ENCODE measurements at places on chromosomes 16 and 17. TPM values are rescaled to one million over a fixed set of nuclear protein-coding genes. Genes with fewer than 3 reads are reported as not detected.

- DNase-seq, result no peak
Measured at GRCh38 chr16:1089439-1089821, 6.6 kb downstream of the C1QTNF8 start.

Gene TMEM11
- 24.9 TPM for polyA plus RNA-seq

GRCh38 chr17:76009969-76010661, 9.5 kb downstream of the CDK3 start:
- no peak for DNase-seq

DNA sequence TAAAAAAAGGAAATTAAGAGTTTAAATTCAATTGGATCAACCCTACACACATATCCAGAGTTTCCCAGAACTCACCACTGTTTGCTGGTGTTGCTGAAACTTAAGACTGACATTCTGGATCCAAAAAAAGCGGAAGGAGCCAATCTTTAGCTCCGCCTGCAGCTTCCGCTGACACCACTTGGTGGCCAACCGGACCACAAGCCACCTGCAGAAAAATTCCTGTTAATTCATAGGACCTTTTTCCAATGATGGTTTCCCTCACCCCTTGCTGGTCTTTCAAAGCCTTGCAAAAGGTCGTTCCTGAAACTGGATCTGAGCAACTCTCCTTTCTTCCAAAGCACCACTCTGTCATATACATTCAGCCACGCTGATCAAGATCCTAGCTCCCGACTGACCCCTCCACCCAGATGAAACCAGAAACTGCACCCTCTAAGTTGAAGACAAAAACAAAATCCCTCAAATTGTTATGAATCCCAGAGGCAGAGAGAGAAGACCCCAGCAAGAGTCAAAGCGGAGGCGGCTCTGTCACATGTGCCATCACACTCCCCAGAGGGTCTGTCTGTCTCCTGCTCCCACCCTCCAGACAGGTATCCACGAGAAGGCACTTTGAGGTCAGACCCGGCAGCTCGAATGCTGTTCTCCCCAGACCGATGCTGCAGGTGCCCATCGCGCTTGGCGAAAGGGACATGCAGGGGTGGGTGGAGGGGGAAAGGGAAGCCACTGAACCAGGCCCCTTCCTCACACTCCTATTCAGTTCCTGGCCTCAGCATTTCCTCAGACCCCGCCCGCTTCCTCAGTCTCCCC, 773 bp downstream of the BLTP2 start:
- no peak for DNase-seq

Gene EME1
- 7.3 TPM for polyA plus RNA-seq

Gene VAT1L
- polyA plus RNA-seq, result 4.5 TPM

Gene TBC1D3G
- not detected for polyA plus RNA-seq

DNA sequence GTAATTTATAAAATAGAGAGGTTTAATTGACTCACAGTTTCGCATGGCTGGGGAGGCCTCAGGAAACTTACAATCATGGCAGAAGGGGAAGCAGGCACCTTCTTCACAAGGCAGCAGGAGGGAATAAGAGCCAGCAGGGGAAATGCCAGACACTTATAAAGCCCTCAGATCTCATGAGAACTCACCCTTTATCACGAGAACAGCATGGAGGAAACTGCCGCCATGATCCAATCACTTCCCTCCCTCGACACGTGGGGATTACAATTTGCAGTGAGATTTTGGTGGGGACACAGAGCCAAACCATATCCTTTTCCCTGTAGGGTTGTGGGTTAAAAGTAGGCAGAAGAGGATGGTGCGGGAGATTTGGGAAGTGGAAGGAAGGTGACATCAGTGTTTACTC, 101.4 kb downstream of the BMERB1 start:
- DNase-seq, result no peak

- no peak for DNase-seq
Measured at GRCh38 chr17:7095625-7096024, 15.6 kb upstream of the CLEC10A start.

- DNase-seq, result no peak
Measured at GRCh38 chr17:62963296-62963695, 2.7 kb upstream of the TANC2 start.

GRCh38 chr17:68257934-68258333, 10.1 kb downstream of the AMZ2 start:
- DNase-seq, result no peak

Gene OR1A1
- not detected for polyA plus RNA-seq

- no peak for DNase-seq
Measured at GRCh38 chr17:3003296-3004149, 59.9 kb downstream of the OR1D5 start.

Gene ITGAD
- polyA plus RNA-seq, result 0.10 TPM

DNA sequence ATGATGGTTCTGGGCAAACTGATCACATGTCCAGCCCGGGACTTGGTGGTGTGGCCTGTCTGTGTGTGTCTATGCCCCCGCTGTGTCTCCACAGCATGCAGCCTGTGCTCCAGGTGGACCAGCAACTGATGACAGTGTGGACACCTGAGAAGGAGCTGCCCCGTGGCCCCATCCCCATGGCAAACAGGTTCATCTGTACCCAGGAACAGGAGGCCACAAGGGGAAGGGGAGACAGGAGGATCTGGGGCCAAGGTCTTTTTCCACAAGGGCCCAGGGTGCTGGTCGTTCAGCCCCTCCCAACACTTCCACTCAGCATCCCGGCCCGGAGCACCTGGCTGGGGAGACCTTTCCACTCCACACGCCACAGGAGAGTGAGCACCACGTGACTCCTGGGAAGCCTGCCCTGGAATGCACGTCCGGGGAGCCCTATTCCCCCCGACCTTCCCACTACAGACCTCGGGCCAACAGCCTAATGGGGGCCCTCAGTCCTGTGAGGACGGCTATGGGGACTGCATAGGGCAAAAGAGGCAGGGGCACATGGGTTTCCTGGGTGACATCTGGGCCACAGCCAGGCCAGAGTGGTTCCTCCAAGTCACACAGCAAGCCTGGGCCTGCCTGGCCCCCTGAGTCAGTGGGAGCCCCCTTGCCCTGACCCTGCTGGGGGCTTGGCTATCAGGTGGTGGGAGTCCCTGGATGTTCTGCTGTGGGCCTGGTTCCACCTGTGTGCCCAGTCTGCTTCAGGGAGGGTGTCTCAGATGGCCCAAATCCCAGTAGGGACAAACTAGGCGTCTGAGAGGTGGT, 20.8 kb upstream of the NXPH3 start:
- DNase-seq, result no peak

- no peak for DNase-seq
Measured at GRCh38 chr17:144936-145670, 7.7 kb downstream of the SCGB1C2 start.

Gene C17orf78
- 0.12 TPM for polyA plus RNA-seq

DNA sequence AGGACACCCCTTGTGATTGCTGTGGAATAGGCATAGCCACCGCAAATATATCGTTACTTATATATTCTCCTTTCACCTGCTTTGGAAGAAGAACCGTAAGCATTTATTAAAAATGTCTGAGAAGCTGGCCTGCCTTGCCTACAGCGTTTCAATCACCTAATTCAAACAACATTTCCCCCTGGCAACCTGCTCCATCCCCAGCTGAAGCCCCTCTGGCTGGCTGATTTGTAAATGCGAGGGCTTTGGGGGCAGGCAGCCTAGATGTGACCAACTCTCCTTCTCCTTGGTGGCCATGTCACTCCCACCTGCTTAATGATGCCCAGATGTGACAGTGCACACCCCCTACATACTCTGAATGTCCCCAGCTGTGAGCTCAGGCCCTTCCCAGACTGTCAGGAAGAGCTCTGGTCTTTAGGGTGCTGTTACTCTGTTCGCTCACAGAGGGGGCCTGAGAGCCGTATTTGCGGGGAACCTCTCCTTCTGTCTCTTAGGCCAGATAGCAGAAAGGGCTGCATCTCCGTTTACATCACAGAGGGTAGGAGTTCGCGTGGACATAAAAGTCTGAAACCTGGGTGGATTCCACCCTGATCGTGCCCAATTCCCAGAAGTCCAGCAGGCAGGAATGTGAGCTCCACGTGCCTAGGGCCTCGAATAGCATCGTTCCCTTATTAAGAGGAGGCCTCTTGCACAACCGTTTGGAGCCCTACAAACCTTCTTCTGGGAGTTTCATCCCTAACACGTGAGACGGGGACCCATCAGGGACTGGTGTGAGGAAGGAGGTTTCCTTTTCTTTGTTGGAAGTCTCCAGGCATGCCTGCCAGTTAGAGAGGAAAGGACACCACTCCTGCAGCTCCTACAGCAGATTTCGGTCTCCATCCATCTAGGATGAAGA, 2.4 kb upstream of the SDK2 start:
- DNase-seq, result no peak

GRCh38 chr16:7027401-7027800, 305.2 kb upstream of the RBFOX1 start:
- DNase-seq, result no peak

- no peak for DNase-seq
Measured at GRCh38 chr17:19747829-19748806, at the start of gene ALDH3A1. ALDH3A1 (minus strand) TSS chr17:19748298; CDS start chr17:19745129, 3,169 bp downstream.

DNA sequence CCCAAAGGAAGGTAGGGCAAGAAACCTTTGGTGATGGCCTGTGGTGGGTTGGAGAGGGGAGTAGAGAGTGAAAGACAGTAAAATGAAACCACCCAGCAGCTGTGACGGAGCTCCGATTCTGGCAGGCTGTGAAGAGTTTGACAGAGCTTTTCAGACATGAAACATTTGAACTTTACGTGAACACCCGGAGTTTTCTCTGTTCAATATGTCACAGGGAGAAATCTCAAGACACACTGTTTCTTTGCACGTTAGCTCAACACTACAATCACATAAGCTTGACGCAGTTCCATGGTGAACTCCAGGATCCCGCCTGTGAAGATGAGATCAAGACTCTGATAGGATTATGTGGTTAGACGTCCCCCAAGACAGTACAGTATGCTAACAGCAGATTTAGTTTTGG, 79.6 kb upstream of the CDH11 start:
- DNase-seq, result no peak

DNA sequence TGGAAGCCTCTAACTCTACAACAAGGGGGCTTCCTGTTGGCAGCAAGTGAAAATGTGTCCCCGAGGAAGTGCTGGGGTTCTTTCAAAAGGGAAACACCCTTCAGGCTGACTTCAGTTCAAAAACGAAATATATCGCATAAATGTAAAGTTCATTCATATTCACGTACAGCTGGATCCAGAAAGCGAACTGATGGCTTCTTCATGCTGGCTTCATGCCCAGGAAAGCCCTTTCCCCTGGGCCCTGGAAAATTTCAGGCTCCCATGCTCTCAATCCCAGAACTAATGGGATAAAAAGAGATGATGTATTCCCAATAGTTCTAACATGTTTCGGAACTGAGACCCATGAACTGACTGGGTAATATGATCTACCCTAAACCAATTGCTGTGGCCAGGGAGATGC, 104.7 kb upstream of the CDH13 start:
- DNase-seq, result no peak

- DNase-seq, result no peak
Measured at GRCh38 chr16:49620158-49620868, 235.6 kb downstream of the ZNF423 start.

DNA sequence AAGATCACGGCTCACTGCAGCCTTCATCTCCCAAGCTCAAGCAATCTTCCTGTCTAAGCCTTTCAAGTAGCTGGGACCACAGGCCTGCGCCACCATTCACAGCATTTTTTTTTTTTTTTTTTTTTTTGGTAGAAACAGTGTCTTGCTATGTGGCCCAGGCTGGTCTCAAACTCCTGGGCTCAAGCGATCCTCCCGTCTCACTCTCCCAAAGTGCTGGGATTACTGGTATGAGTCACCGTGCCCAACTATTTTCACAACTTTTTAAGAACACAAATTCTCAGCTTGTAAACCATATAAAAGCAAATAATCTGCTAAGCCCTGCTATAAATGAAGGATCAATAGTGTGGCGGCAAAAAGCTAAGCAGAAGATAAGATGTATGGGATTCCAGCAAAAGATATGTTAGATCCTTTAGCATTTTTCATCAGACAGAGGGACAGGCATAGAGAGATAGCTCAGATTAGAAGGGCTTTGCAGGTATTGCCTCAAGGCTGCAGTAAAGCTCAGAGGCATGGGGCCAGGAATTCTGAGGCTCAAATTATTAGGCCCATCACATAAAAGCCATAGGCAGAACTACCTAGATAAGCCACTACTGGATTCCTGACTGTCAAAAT, 55.1 kb downstream of the EMP2 start:
- no peak for DNase-seq

- DNase-seq, result no peak
Measured at GRCh38 chr17:29733166-29733565, 110.5 kb upstream of the CORO6 start.

DNA sequence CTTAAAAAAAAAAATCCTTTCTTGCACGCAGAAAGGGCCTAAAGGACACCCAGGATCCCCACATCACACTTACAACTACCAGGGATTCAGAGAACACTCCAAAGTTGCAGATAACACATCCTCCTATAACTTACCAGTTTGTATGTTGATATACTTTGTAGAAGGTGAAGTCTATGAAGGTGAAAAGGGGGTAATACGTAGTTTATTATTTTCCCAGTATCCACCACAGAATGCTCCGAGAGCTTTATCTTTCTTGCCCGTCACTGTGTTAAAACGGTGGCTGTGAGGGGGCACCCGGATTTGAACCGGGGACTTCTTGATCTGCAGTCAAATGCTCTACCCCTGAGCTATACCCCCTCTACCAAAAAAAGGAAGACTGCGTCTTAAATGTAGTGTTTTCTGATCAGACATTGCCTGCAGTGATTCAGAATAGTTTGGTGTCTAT, 7.9 kb upstream of the RPL23 start:
- DNase-seq, result no peak

DNA sequence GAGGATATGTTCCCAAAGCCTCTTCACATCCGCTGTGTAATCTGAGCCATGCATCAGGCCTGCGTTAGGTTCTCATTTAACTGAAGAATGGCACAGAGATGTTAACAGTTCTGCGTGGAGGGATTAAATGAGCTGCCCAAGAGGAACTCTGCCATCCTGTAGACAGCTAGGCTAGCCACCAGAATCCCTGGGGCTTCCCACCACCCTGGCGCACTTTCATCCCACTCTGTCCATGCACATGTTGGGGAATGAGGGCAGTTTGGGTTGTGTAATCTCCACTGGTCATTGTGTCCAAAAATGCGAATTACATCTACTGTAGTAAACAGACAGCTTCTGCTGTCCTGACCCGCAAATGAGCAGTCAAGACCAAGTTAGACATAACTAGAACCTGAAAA, 1.0 kb upstream of the GLG1 start:
- DNase-seq, result no peak

DNA sequence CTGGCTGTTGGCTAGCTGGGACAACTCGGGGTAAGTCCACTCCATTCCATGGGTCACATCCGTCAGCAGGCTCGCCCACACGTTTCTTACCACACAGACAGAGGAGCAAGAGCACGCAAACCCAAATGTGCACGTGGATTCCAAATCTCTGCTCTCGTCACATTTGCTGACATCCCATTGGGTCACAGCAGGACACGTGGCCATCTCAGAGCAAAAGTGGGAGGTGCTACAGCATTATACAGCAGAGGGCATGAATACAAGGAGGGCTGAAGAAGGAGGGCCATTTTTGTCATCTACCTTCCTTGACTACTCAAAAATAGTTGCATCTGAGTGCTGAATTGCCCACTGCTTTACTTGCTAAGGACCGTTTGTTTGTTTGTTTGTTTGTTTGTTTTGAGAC, 84.7 kb downstream of the RBBP6 start:
- DNase-seq, result no peak
